Esophagus squamous epithelium (tissue), 5 donors: ENCODE measurements at places on chromosomes 2 and 18.
A peak's percentile ranks its signal among the peaks of the same experiment; 100 is the strongest.

- no peaks in the 10 kb centered on the region for H3K36me3 ChIP-seq
- no peaks in the 10 kb centered on the region for H3K4me1 ChIP-seq
- no peak overlapping the region for H3K4me3 ChIP-seq
- no peak overlapping the region for H3K27ac ChIP-seq
- no peak for DNase-seq
Observed at GRCh38 chr2:83953697-83954096, 505.4 kb downstream of the SUCLG1 start.

DNA sequence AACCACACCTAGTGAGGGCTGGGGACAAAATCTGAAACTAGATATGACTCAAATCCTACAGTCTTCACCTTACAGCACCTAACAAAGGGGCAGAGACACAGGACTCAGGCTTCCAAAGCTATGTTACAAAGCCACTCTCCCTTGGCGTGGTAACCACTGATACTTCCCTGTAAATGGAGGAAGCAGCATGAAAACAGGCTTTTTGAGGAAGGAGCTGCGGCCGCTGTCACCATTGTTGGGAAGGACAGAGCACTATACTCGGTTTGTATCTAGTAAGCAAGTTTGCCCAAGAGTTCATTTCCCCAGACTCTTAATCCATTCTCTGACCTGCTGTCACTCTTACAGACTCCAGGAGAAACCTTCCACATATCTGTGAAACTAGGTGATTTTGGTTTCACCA lies 60.3 kb downstream of the LONRF2 start:
- no peak overlapping the region for H3K4me3 ChIP-seq
- no peak for DNase-seq
- H3K36me3 ChIP-seq: no peaks in the 10 kb centered on the region
- H3K27me3 ChIP-seq: no peaks in the 10 kb centered on the region
- no peak overlapping the region for H3K27ac ChIP-seq

GRCh38 chr2:196915507-196916189 lies 10.9 kb downstream of the PGAP1 start:
- no peak overlapping the region for H3K4me3 ChIP-seq
- H3K4me1 ChIP-seq: no peaks in the 10 kb centered on the region
- no peak for DNase-seq
- no peaks in the 10 kb centered on the region for H3K36me3 ChIP-seq

DNA sequence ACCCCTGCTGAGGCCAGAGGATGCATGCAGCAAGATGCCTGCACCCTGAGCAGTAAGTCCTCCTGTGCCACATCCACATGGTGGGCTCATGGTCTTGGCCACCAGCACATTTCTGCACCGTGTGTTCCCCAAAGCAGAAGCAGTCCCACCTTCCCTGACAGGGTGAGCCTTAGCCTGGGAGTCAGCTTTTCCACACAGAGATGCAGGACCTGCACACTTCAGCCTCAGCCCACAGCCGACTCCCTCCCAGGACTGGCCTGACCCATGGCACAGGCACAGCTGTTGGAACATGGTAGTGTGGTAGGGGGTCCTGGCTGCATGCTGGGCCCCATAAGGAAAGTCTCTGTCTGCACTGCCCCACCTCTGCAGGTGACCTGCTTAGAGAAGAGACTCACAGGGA lies 5.0 kb downstream of the SNED1 start:
- H3K36me3 ChIP-seq: no peaks in the 10 kb centered on the region
- no peaks in the 10 kb centered on the region for H3K27me3 ChIP-seq
- H3K4me1 ChIP-seq: peaks cover 37% of the 10 kb centered on the region
- no peak overlapping the region for H3K27ac ChIP-seq
- no peak overlapping the region for H3K4me3 ChIP-seq

GRCh38 chr2:190762566-190762965 lies 113.7 kb downstream of the NAB1 start:
- no peak overlapping the region for H3K4me3 ChIP-seq
- H3K27me3 ChIP-seq: no peaks in the 10 kb centered on the region
- H3K4me1 ChIP-seq: peaks cover 2% of the 10 kb centered on the region
- DNase-seq: no peak

DNA sequence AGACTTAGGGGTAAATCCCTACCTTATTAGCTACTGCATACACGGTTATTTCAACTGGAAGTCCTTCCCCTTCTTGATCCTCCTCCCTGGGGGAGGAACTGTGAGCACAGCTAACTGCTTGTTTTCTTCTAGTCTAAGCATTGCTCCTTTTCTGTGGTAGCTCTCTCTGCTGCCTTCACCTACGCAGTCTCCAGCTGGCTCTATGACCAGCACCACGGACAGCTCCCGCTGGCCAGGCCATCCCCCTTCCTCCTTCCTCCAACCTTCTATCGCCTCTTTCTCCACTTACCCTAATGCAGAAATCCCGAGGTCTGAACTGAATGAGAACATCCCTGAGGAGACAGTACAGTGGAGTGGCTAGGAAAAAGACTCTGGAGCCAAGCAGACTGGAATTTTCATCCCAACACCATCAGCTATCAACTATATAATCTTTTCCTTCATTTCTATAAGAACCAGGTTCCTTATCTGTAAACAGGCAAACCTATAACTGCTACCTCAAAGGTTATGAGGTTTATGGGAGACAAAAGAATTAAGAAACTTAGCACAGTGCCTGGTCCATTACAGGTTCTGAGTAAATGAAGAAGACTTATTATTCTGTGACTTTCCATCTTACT lies 4.7 kb upstream of the CFAP65 start:
- H3K27ac ChIP-seq: no peak overlapping the region
- H3K4me3 ChIP-seq: no peak overlapping the region
- peaks cover 98% of the 10 kb centered on the region for H3K27me3 ChIP-seq
- DNase-seq: no peak

DNA sequence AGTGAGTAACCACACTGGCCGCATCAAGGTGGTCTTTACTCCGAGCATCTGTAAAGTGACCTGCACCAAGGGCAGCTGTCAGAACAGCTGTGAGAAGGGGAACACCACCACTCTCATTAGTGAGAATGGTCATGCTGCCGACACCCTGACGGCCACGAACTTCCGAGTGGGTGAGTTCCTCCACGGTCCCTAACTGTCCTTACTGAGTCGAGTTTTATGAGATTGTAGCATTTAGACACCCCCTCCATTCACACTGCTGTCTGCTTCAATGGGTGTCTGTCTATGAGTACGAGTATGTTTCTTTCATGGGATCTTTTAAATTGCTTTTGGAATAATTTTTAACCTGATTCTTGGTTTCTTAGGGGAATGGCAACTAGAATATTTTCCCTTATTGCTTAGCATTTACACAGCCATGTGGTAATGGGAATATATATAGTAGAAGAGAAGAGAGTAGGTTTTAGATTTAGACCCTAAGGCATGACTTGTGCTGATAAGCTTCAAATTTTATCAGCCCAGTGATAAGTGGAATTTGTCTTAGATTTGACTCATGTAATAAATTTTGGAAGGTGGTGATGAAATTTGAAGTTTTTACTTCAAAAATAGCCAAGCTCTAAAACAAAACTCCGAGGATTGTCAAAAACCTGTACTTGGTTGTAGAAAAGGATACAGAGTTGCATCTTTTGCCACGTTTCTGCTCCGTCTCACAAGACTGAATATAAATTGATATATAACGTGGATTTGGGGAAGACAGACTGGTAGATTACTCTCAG lies 188.2 kb downstream of the LTBP1 start:
- peaks cover 55% of the 10 kb centered on the region for H3K4me1 ChIP-seq
- H3K27ac ChIP-seq: peak overlapping the region; percentile 84
- H3K4me3 ChIP-seq: peak overlapping the region; percentile 9
- DNase-seq: no peak

- H3K4me1 ChIP-seq: peaks cover 27% of the 10 kb centered on the region
- no peaks in the 10 kb centered on the region for H3K27me3 ChIP-seq
- peak overlapping the region; percentile 22 for H3K27ac ChIP-seq
- no peak overlapping the region for H3K4me3 ChIP-seq
Observed at GRCh38 chr2:37615804-37616676, 55.4 kb downstream of the CDC42EP3 start.

- H3K27me3 ChIP-seq: no peaks in the 10 kb centered on the region
- no peak overlapping the region for H3K4me3 ChIP-seq
- no peaks in the 10 kb centered on the region for H3K36me3 ChIP-seq
- H3K4me1 ChIP-seq: peaks cover 13% of the 10 kb centered on the region
Observed at GRCh38 chr18:77090546-77091174, 41.9 kb downstream of the MBP start.

DNA sequence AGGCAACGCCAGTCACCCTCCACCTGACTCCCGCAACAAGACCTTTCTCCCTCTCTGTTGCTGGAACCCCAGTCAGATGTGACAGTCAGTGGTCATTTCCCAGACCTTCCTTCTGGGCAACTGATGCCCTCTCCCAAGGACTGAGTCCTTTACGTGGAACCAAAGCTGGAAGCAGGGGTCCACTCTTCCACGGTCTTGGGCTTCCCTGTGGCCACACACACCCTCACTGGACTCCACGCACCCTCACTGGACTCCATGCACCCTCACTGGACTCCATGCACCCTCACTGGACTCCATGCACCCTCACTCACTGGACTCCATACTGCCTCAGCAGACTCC lies 7.1 kb downstream of the PTMA start:
- no peak overlapping the region for H3K4me3 ChIP-seq
- H3K4me1 ChIP-seq: peaks cover 33% of the 10 kb centered on the region
- no peaks in the 10 kb centered on the region for H3K27me3 ChIP-seq
- H3K27ac ChIP-seq: no peak overlapping the region

DNA sequence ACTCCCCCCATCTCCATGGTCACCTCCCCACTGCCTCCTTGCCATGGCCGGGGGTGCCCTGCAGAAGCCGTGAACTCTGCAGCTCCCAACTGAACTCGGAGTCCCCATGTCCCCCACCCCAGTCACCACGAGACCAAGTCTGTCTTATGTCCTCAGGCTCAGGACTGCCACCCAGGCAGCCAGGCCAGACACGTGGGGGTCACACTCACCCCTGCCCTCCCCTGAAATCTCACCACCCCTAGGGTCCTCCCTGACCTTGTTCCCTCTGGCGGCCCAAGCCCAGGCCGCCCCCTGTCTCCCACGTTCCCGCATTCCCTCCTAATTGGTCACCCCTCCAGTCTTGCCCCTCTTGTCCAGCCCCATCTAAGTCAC lies 11.0 kb downstream of the AQP12A start:
- no peaks in the 10 kb centered on the region for H3K4me1 ChIP-seq
- no peaks in the 10 kb centered on the region for H3K36me3 ChIP-seq
- H3K27ac ChIP-seq: no peak overlapping the region

- H3K27ac ChIP-seq: no peak overlapping the region
- no peaks in the 10 kb centered on the region for H3K27me3 ChIP-seq
- no peak for DNase-seq
- H3K36me3 ChIP-seq: no peaks in the 10 kb centered on the region
- H3K4me3 ChIP-seq: no peak overlapping the region
Observed at GRCh38 chr18:55343396-55344073, 244.5 kb downstream of the TCF4 start.

DNA sequence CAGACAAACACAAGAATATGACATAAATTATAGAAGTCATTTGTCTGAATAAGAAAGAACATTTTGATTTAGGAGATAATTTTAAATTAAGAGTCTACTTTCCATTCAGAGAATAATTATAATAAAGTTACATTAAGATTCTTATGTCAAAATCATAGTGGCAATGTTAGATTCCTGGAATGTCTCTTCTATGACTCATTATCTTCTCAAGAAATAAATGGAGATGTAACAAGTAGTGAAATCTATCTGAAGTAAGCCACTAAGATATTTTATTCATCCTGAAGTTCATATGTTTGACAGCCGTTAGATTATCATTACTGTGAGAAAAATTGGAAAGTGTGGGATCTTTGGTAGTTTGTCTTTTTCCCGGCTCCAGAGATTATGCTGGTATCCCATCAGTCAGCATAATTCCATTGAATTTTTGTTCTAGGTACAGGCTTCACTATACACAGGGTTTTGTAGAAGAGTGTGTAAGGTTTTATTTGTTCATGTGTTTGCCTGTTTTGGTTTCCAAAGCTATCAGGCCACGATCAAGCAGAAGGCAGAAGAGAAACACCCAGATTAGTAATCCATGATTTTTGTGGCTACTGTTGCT lies 1246.6 kb upstream of the LRRTM1 start:
- no peaks in the 10 kb centered on the region for H3K4me1 ChIP-seq
- DNase-seq: no peak
- H3K27me3 ChIP-seq: no peaks in the 10 kb centered on the region

GRCh38 chr18:40962784-40963183 lies 992.2 kb upstream of the PIK3C3 start:
- no peaks in the 10 kb centered on the region for H3K36me3 ChIP-seq
- H3K4me1 ChIP-seq: no peaks in the 10 kb centered on the region
- no peak overlapping the region for H3K4me3 ChIP-seq
- no peak for DNase-seq

DNA sequence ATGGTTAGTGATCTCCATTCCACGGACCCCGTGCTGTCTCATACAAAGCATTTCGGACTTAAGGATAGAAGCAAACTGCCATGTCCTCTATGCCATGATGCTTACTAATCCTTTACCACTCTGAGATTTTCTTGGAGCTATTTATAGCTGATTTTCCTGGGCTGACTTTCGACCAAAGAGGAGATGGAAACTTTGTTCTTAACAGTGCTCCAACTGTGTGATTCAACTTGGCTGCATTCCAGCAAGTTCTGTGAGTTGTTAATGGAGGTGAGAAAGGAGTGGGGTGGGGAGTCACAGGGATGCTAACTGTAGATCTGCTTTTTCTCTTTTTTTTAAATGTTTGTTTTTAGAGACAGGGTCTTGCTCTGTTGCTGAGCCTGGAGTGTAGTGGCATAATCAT lies 45.5 kb upstream of the MSH2 start:
- no peak overlapping the region for H3K4me3 ChIP-seq
- DNase-seq: no peak
- no peaks in the 10 kb centered on the region for H3K27me3 ChIP-seq

GRCh38 chr2:102041351-102041750 lies 49.6 kb downstream of the IL1R2 start:
- H3K4me3 ChIP-seq: no peak overlapping the region
- DNase-seq: no peak
- H3K4me1 ChIP-seq: peaks cover 12% of the 10 kb centered on the region
- no peak overlapping the region for H3K27ac ChIP-seq
- no peaks in the 10 kb centered on the region for H3K36me3 ChIP-seq

- DNase-seq: no peak
- no peak overlapping the region for H3K4me3 ChIP-seq
- H3K4me1 ChIP-seq: peaks cover 45% of the 10 kb centered on the region
- H3K27me3 ChIP-seq: no peaks in the 10 kb centered on the region
- H3K27ac ChIP-seq: peak overlapping the region; percentile 77
Observed at GRCh38 chr2:105432749-105433148, 33.9 kb upstream of the FHL2 start.

GRCh38 chr2:60838481-60838880 lies 42.9 kb upstream of the REL start:
- H3K4me1 ChIP-seq: no peaks in the 10 kb centered on the region
- H3K4me3 ChIP-seq: no peak overlapping the region
- no peaks in the 10 kb centered on the region for H3K36me3 ChIP-seq
- no peak overlapping the region for H3K27ac ChIP-seq

GRCh38 chr2:28381225-28382180 lies 11.2 kb upstream of the FOSL2 start:
- H3K4me3 ChIP-seq: no peak overlapping the region
- H3K4me1 ChIP-seq: peaks cover 29% of the 10 kb centered on the region
- no peaks in the 10 kb centered on the region for H3K27me3 ChIP-seq
- no peak for DNase-seq
- no peaks in the 10 kb centered on the region for H3K36me3 ChIP-seq

- DNase-seq: no peak
- no peaks in the 10 kb centered on the region for H3K27me3 ChIP-seq
- H3K4me3 ChIP-seq: no peak overlapping the region
- no peaks in the 10 kb centered on the region for H3K36me3 ChIP-seq
- no peak overlapping the region for H3K27ac ChIP-seq
- no peaks in the 10 kb centered on the region for H3K4me1 ChIP-seq
Observed at GRCh38 chr18:70405052-70405451, 116.2 kb downstream of the SOCS6 start.

- no peaks in the 10 kb centered on the region for H3K4me1 ChIP-seq
- no peak for DNase-seq
- H3K36me3 ChIP-seq: peaks cover 100% of the 10 kb centered on the region
Observed at GRCh38 chr2:32484937-32485336, 128.1 kb downstream of the BIRC6 start.
